GM03348 (cell line): ENCODE measurements at places on chromosomes 2 and 18.

DNA sequence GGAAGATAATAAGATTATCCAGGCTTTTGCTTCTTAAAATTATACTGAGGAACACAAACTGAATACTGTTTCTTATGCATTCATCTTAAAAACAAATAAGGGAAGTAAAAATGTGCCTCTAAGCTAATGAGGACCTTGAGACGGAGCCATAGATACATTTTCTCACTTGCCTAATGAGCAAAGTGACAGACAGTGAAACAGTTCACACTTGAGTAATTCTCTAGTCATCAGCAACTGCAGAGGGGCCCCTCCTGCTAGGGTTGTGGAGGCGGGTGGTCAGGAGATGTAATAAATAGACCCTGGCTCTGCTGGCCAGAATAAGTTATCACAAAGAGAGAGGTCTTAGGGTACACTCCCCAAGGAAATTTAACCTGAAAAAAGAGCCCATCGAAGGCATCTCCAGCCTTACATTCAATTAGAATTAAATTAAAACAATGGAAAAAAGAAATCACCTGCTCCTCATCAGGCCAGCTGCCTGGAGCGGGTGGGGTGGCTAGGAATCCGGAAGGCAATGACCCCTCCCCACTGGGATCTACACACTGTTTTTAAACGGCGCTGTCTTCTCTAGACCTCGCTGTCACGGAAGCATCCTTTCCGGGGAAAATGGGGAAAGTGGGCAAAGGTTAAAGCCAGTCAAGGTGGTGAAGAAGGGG lies 32.6 kb upstream of the INSIG2 start:
- DNase-seq, result no peak

GRCh38 chr2:44479127-44479887 lies 117.6 kb downstream of the CAMKMT start:
- peak; percentile 86 for DNase-seq

DNA sequence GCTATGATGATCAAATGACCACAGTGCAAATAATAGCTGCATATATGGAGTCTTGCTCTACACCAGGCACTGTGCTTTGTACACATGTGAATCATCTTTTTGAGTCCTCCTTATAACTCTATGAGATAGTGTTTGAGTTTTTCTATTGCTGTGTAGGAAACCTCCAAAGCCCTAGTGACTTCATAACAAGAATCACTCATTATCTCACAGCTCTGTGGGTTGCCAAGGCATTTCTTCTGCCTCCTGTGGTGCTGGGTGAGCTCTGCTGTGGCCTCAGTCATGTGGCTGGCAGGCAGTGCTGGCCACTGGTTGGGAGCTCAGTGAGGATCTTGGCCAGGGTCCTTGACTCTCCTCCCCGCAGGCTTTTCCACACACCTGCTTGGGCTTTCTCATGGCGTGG lies 153.4 kb downstream of the CAPN13 start:
- DNase-seq, result peak; percentile 37

DNA sequence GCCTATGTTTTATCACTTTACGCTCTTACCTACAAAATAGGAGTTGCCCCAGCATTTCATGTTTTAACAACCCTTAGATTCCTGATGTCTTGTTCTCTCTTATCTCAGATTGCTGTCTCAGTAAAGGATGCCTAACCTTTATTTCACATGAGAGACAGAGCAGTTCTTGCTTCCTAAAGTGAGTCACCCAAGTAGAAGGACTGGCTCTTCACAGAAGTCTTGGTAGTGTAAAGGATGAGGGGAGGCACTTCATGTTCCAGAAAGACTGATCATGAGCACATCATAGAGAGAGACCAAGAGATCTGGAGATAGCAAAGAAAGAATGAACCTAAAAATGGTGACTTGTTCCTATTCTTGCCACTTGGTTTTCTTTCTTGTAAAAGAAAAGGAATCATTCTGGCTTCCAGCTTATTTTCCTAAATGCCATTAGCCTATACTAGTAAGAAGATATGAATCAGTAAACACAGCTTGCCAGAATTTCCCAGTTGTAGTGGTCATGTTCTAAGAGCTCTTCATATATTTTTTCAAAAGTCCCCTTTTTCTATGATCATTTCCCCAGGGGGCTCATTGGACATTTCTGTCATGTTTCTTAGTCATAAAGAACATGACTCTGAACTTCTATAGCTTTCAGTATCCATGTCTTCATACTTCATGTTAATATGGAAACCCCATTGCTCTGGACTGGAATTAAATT lies 54.9 kb downstream of the MAPRE2 start:
- no peak for DNase-seq

GRCh38 chr2:84888401-84889276 lies 7.8 kb upstream of the TRABD2A start:
- peak; percentile 42 for DNase-seq

DNA sequence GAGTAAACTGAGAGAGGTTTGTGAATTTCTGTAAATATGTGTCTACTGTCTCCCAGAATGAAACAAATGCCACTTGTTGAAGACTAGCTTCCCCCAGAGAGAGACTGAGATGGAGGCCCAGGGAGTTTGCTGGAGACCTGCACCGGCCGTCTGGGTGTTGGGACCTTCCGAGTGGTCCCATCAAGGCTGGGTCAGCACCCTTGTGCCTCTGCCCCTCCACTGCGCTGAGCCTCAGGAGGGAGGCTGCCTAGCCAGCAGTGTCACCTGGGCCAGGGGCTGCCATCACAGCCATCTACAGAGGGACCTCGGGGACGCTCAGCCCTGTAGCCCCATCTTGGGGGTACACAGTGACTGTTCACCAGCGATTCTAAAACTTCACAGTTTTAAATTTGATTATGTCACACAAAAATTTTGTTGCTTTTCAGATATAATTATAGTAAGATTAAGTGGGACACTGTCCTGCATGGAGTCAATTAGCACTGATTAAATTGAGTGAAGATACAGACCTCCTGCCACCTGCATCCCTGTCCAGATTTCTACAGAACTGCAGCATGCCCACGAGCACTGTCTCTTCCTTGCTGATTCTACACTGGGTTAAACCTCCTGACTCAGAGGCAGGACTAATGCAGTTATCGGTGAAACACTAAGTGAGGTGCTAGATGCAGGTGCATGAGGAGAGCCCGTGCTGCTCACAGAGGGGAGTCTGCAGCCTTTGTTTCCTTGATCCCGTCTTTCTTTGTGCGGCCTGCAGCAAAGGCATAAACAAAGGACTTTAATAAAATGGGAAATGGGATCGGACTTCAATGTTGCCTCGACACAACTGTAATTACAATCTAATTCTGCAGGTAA lies 50.5 kb downstream of the TMEM18 start:
- no peak for DNase-seq

GRCh38 chr2:122101319-122101718 lies 345.9 kb downstream of the TSN start:
- no peak for DNase-seq

GRCh38 chr2:206096876-206097275 lies 10.9 kb upstream of the INO80D start:
- DNase-seq, result no peak

DNA sequence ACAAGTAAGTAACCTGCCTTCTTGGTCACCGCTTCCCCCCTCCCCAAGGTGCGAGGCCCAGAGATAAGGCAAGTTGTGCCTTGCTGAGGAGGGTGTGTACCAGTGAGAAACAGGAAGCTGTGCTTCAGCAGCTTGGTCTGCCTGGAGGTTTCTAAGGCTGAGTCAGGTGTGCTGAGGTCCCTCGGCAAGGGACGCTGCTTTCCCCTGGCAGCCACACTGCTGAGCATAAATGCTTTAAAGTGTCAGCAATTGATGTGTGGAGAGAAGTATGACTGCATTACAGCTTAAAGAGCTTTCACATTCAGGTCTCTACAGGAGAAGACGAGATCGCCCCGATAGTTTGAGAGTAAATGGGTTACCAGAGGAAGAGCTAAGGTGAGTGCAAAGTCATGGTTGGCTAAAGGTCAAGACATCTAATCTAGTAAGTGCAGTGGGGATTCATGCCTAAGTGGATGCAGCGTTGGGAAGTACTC lies 86.9 kb downstream of the LIMS1 start:
- DNase-seq, result no peak

GRCh38 chr18:59823596-59824195 lies 76.1 kb upstream of the PMAIP1 start:
- peak; percentile 76 for DNase-seq

- no peak for DNase-seq
Observed at GRCh38 chr2:135167273-135167672, 115.2 kb downstream of the RAB3GAP1 start.

GRCh38 chr2:11093467-11093866 lies 61.8 kb upstream of the SLC66A3 start:
- DNase-seq, result no peak

- DNase-seq, result peak; percentile 52
Observed at GRCh38 chr18:63603772-63604171, 16.6 kb downstream of the SERPINB13 start.
